ENCODE measurements at places on chromosomes 5 and 9.

DNA sequence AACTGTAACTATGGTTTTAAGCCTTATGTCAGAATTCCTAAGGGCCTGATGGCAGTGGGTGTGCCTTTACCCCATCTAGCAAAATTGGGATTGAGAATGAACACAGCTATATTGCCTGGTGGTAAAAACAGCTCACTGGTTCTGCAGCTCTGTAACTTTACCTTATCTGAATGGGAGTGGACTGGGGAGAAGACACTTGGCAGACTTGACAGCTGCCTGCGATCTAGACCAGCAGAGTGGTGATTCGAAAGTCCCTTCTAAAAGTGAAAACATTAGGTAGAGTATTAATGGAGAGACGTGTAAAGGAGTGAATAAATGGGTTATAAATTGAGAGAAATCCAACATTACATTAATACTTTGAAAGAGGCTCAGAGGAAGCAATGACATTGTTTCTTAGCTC is 289.1 kb upstream of the EDIL3 start:
- DNase-seq, result no peak

DNA sequence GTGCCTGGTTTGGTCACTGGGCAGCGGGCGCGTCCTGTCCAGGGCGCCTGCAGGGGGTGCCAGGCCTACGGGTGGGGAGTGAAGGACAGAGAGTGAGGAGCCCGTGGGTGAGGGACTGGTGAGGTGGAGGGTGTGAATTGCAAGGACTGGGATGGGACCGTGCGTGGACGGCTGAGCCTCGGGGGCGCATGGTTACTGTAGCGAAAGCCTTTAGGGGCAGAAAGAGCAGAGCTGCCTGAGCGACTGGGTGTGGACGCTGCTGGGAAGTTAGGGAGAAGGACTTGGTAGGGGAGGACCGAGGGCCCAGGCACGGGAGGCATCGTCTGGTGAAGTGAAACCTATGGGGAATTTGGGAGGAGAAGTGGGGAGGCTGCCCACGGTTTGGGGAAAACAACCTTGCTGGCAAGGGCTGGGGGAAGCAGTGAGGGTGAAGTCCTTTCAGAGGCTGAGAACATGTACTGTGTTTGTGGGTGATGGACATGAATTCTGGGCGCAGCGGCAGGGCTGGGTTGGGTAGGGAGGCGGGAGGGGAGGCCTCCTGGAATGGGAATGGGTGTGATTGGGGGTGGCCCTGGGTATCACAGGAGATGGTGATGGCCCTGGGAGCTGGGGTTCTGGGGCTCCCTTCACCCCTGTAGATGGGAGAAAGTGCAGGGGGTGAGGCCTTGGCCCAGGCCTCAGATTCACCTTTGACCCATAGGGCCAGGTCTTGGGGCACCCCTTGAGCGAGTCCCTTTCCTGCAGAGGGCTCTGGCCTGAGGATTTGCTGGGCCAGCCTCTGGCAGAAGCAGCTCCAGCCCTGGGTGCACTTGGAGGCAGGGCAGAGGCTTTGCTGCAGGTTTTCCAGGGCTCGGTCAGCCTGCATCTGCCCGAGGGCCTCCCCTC is 1.7 kb upstream of the TOR4A start:
- DNase-seq, result no peak

DNA sequence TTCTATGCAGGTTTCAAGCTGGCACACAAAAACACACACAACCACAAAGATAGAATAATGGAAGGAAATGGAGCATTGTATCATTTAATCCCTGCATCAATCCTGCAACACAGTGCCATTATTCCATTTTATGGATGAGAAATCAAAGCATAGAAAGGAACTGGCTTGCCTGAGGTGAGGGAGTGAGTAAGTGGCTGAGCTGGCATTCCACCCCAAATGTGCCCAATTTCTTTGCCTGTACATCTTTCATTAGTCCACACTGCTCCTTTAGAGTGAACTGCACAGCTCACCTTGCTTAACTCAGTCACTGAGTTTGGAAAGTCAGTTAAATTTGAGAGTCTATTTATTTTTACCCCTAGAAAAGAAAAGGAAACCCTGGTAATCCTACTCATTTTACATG is 28.9 kb downstream of the ZNF366 start:
- no peak for DNase-seq

DNA sequence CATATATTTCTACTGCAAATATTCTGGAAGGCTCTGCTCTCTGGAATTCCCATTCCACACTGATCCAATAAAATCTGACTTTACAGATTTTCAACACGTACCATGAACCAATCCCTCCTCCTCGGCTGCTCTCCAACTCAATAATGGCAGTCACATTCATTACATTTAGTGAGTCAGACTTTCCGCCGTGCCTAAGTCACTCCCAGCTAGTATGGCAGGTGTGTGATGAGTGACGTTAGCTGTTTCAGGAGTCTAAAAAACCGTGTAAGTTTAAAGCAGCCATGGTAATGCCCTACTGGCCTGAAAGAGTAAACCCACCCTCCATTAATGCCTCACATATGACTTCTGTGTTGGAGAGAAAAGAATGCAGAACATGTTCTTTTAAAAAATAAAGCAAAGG is 3.3 kb downstream of the FBN2 start:
- peak; percentile 5 for DNase-seq

DNA sequence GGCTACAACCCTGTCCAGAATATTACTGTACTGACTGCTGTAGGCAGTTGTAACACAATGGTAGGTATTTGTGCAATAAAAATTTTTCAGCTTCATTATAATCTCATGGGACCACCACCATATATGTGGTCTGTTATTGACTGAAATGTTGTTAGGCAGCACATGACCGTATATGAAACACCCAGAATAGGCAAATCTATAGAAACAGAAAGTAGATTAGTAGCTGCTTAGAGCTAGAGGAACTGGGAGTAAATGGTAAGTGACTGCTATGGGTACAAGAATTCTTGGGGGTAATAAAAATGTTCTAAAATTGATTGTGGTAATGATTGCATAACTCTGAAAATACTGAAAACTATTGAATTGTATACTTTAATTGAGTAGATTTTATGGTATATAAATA is 185.7 kb downstream of the ESM1 start:
- DNase-seq, result no peak
